ENCODE measurements at places on chromosomes 4 and X. TPM values are rescaled to one million over a fixed set of nuclear protein-coding genes. Genes with fewer than 3 reads are reported as not detected.

Gene PHEX
- total RNA-seq: 0.31 TPM

Gene TMPRSS11D
- total RNA-seq: not detected

Gene MAGEA3
- 16.3 TPM for total RNA-seq

Gene GAGE2A
- total RNA-seq: 28.8 TPM

Gene C1QTNF7
- total RNA-seq: 8.1 TPM

Gene PACRGL
- 90.8 TPM for total RNA-seq

Gene UGT2A3
- total RNA-seq: not detected

Gene SMIM10L2A
- total RNA-seq: 28.0 TPM

Gene RNF212
- 33.6 TPM for total RNA-seq

Gene GSPT2
- total RNA-seq: 25.7 TPM

Gene NUDT10
- total RNA-seq: 127 TPM

Gene ITGB1BP2
- total RNA-seq: 12.4 TPM

Gene FRMD7
- 0.06 TPM for total RNA-seq

Gene LNX1
- 4.3 TPM for total RNA-seq

Gene SLC26A1
- 2.0 TPM for total RNA-seq

Gene BTK
- total RNA-seq: 3.6 TPM

Gene GPC4
- total RNA-seq: 13.8 TPM

Gene TNMD
- not detected for total RNA-seq

Gene TMPRSS11A
- not detected for total RNA-seq

All from testis (tissue), 5 donors.